Stimulated activated CD4-positive, alpha-beta T cell treated with anti-CD3 and anti-CD28 coated beads, Interleukin-4, amount 100 ng/mL, for 1 hour (primary cell): ENCODE measurements at places on chromosomes 2 and 18.
A peak's percentile ranks its signal among the peaks of the same experiment; 100 is the strongest.

GRCh38 chr2:170707821-170708795 is 7.0 kb upstream of the SP5 start:
- no peak for DNase-seq

DNA sequence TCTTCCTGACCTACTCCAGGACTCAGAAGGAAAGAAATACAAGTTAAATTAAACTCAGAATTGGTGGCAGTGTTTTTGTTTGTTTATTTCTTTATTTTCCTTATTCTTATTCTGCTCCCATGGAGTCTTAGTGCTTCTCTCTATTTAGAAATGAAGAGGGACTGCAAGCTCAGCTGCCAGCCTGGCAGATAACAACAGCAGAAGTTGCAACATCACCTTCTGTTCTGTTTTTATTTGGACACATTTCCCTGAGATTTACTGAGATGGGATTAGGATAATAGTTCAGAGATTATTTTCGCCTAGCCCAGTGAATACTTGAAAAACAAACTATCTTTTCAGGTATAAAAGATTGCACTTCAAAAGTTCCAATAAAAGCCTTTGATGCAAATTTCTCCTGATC is 70.4 kb upstream of the DTNA start:
- no peak for DNase-seq

GRCh38 chr2:160409480-160409879 is 84.1 kb downstream of the RBMS1 start:
- DNase-seq = no peak

DNA sequence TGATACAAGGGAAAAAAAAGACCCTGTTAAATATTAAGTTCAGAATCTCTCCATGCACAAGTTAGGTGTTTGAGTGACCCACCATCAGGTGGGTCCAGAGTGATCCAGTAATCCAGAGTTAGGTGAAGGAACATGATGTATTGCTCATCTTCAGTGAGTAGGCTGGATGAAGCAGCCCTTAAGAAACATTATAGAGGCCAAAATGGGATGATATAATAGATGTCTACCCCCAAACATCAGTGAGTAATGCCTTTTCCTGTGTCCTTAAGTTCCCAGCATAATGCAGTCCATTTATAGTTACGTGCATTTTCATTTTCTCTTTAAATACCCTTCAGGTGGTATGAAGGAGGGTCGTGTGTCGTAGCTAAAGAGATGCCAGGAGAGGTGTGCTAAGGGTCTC is 89.6 kb downstream of the MAP4K4 start:
- DNase-seq = no peak

GRCh38 chr18:59075923-59076322 is 63.8 kb upstream of the SEC11C start:
- no peak for DNase-seq

DNA sequence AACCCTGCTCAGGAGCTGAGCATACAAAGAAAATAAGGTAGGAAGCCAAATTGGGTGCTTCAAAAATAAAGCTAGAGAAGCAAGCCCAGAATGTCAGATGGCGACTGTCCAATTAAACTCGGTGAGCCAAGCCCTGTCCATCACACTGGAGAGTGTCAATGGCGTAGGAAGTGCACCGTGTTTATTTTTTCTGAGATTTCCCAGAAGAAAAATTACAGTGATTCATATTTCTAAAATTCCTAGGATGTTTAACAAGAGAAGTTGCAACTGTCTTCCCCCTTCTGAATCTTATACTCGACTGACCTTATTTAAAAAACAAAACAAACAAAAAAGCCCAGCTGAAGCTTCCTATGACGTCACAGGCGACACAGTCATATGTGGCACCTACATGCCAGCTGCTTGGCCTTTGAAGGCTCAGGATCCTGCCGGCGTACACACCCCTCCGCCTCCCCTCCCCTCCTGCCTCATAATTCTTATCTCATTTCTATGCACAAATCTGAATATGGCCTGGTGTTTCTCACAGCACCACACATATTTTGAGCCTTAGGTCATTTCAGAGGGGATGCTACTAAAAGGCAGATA is 60.8 kb downstream of the MBP start:
- peak; percentile 42 for DNase-seq

- DNase-seq = no peak
Measured at GRCh38 chr18:74213429-74213828, 65.1 kb downstream of the TIMM21 start.

GRCh38 chr2:218155953-218156479 is 10.7 kb downstream of the CXCR1 start:
- DNase-seq = no peak

DNA sequence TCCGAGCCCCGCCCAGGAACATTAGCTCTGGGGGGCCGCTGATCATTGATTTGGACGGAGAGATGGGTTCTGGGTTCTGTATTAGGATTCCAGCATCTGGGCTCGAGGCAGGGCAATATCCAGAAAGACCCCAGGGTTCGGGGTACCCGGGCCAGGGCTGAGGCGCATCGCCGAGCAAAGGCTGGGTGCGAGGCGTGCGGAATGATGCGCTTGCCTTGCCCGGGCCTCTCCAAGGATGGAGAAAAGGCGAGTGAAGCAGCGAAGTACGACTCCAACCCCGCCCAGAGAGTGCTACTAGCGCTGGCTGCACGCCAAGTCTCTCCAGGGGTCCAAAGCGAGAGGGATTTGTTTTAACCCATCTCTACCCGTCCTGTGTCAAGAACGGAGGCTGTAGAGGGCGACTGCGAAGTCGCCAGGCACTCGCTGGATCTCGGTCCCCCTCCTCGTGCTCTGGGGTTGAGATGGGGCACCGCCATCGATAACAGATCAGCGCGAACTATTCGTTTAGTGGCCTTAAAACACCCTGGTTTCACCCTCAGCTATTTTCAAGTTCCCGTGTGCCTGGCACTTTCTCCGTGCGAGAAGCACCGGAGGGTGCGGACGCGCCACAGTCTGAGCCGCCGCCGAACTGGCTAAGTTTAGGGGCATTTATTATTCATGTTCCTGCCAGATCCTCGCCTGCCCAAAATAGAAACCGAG is 1.9 kb downstream of the ADCYAP1 start:
- no peak for DNase-seq

DNA sequence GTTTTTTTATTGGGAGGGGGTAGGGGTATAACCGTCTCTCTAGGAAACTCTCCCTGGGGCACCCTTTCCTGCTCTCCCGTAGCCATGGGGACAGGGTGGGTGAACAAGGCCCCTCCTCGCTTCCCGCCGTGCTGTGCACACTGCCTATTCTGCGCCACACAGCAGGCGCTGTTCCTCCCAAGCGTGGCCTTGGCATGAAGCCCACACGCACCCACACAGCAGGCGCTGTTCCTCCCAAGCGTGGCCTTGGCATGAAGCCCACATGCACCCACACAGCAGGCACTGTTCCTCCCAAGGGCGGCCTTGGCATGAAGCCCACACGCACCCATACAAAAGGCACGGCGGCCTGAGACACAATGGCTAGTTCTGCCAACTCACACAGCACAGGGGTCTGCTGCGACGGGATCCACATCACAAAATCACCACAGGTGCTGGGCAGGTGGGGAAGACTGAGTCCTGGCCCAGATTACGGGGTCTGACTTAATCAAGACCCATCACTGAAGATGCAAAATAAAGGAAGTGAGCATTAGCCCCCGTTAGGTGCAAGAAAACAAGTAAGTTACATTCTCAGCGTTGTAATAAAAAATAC is 46.6 kb upstream of the TPO start:
- peak; percentile 49 for DNase-seq

- DNase-seq = no peak
Measured at GRCh38 chr2:80028584-80028983, 276.0 kb downstream of the LRRTM1 start.
